ENCODE measurements at places on chromosomes 4 and X. TPM values are rescaled to one million over a fixed set of nuclear protein-coding genes. Genes with fewer than 3 reads are reported as not detected.
A peak's percentile ranks its signal among the peaks of the same experiment; 100 is the strongest.

DNA sequence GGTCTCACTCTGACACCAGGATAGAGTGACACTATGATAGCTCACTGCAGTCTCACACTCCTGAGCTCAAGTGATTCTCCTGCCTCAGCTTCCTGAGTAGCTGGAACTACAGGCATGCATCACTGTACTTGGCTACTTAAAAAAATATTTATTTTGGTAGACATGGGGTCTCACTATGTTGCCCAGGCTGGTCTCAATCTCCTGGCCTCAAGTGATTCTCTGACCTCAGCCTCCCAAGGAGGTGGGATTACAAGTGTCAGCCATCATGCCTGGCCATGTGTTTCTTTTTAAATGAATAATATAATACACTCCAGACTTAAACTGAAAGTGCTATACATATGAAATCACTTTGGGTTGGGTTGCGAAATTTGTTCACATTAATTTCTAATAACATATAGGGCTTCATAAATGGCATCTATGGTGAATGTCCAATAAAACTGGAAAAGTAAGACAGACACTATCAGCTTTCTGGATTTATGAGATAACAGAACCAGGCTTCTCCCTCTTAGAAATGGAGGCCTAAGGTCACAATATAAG lies 48.0 kb downstream of the SEC24D start:
- DNase-seq = no peak

DNA sequence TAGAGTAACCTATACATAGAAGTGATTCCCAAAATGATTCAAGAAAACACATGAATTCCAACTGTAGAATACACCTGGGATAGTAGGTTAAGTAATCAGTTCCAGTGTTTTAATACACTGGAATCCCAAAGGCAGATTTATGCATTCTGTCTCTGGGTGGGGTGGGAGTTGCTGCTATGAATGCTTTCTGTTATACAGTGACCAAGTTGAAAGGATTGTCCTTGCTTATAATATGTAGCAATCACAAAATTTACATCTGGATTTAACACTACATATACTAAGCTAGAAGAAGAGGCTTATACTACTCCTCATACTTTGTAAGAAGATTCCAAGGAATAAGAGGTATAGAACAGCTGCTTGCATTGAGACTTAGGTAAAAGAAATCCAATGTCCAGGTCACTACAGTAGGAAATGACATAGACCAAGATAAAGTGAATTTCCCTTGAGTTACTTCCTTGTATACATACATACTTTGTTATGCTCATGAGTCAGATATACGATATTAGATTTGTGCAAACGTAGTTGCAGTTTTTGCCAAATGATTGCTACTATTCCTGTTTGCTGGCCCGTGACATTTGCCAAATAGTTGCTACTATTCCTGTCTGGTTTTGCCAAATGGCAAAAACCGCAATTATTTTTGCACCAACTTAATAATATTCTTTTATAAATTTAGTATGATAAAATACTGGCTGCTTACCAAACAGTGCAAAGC lies 210.5 kb upstream of the DIAPH2 start:
- no peak for DNase-seq

GRCh38 chr4:185470501-185471195 lies 885 bp downstream of the CCDC110 start:
- peak; percentile 81 for DNase-seq

GRCh38 chr4:40375620-40376019 lies 40.5 kb downstream of the CHRNA9 start:
- no peak for DNase-seq

DNA sequence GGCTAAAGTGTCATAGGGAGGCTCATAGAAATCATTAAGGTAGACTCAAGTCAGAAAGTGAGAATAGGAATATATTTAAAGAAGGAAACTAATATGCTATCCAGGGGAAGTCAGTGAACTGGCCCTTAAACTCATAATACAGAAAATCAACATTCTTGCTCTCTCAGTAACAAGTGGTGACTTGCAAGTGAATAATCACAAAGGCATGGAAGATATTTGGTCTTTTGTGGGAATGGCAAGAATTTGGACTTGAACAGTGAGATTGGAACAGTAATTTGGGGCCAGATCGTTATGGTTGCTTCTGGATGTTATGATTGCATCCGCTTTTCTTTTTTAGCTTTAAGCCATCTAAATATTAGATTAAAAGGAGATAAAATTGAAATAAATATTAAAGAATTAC lies 103.8 kb downstream of the TBC1D19 start:
- no peak for DNase-seq

DNA sequence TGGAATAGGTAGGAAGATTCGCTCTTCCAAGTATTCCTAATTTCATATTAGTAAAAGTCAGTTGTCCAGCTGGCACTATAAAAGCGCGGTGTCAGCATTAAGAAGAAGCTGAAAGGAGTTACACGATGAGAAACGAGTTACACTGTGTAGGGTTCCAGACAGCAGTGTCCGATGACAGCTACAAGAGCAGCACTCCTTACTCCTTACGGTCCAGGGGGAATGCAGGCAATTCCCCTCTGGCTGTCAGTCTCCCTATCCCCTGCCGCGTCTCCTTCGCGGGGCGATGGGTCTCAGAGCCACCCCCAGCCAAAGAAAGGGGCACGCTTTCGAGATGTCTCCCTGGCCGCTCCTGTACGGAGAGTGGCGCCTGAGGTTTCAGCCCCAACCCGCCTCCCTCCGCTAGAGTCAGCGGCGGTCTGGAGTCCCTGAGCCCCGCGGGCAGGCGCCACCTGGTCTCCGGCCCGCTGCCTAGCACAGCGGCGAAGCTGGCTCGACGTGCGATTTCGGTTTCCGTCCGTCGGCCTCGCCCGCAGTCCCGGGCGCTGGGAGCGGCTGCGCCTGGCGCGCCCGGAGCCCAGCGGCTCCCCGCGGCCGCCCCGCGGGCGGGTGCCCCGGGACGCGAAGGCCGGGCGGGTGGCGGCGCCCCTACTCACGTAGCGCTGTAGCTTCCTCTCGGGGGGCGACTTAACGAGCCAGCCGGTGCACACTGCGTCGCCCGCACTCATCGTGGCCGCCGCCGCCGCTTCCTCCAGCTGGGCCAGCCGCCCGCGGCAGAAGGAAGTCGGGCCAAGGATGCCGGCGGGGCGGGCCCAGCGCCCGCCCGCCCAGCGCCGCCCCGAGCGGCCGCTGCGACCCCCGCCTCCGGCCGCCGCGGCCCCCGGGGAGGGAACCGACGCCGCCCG lies at the start of gene GAB3:
Gene GAB3 (minus strand): TSS at position 777 of the 902 bp plus-strand sequence. CDS start 52 bp downstream, at position 725.
- peak; percentile 76 for DNase-seq

DNA sequence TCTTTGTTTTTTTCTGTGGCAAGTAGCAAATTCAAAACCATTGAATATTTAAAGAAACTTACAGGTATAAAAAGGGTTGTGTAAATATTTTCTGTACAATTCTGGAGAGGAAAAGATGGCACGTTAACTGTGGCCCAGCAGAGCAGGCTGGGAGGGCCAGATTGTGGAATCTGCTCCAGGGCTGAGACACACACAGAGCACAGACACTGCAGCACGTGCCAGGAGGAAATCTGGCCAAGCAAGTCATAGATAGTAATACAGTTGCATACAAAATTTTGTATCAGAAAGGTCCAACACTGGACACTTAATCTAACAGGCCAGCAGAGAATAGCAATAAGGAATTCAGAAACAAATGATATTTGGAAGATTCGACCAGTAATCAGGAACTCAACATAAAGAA lies 763.7 kb downstream of the PDHA2 start:
- no peak for DNase-seq

DNA sequence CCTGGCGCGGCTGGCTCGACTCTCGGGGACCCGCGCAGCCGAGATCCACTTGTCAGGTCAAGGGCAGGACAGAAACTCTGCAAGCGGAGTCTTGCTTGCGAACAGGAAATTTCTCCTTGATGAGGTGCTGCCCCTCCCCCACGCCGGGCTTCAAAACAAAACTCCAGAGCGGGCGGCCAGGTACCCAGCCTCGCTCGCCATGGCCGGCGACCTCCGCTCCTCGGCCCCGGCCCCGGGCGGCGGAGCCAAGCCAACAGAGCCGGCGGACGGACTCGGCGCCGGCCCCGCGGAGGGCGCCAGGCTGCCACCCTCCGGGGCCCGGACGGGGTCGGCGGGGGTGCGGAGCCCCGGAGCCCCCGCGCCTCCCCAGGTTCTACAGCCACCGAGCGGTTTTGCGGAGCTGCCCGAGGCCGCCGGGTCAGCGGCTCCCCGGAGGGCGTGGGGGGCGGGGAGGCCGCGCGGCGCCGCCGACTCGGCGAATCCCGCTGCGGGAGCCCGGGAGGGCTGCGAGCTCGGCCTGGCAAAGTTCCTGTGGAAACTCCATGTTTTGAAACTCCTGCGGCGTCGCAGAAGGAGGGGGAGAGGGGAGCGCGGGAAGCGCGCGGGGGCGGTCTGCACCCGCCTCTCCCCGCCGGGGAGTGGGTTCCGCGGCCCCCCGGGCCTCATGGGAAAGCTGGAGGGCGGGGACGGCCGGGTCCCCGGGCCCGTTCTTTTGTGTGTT lies 11.7 kb upstream of the BCOR start:
- DNase-seq = peak; percentile 58

GRCh38 chr4:39102297-39102696 lies 40.3 kb downstream of the KLHL5 start:
- no peak for DNase-seq

GRCh38 chr4:30720661-30721184 lies 554 bp downstream of the PCDH7 start:
- no peak for DNase-seq

DNA sequence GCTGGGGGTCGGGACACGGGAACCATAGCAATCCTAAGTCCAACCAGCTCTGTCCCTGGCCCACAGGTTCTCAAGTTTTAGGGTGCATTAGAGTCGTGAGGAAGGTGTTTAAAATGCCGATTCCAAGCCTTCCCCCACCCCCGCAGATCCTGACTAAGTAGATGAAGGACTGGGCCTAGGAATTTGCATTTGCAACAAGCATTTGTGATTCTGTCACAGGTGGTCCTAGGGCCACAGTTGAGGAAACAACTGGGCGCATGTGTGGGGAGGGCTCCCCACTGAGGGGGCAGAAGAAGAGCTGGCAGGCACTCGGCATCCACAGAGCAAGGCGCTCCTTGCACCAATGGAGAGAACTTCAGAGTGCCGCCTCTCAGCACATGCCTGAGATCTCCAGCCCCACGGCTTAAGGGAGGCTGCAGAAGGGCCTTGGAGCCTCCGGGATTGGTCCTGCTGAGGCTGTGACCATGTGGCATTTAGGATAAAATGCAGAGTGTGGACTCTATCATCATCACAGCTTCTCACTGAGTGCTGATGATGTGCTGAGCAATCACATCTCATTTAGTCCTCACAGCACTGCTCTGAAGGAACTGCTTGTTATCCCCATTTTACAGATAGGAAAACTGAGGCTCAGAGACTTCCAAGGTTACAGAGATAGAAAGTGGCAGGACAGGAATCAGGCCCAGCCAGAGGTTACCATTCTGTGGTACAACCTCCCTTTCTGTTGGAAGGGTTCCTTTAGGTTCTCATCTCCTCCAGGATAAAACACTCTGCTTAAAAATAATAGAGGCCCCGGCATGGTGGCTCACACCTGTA lies 16.7 kb downstream of the SEL1L3 start:
- no peak for DNase-seq

GRCh38 chr4:181007751-181008150 lies 1235.5 kb upstream of the TENM3 start:
- DNase-seq = no peak

- no peak for DNase-seq
These were observed 20.2 kb downstream of the GYG2 start for GRCh38 chrX:2848871-2849301.

DNA sequence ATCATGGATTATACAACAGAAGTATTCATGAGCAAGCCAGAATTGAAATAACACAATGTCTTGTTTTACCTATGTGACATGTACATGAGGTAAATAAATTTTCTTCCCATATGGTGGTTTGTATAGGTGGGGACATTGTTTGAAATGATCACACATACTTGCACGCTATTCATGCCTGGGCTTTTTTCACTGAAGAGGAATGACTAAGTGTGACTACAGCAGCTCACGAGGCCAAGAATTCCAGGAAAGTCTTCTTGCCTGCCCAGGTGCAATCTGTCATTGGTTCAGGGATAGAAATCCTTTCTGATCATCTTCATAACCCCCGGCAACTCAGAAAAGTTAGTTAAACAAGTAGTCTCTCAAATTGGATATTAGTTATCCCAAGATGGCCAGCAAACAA lies 36.3 kb upstream of the AREG start:
- no peak for DNase-seq

DNA sequence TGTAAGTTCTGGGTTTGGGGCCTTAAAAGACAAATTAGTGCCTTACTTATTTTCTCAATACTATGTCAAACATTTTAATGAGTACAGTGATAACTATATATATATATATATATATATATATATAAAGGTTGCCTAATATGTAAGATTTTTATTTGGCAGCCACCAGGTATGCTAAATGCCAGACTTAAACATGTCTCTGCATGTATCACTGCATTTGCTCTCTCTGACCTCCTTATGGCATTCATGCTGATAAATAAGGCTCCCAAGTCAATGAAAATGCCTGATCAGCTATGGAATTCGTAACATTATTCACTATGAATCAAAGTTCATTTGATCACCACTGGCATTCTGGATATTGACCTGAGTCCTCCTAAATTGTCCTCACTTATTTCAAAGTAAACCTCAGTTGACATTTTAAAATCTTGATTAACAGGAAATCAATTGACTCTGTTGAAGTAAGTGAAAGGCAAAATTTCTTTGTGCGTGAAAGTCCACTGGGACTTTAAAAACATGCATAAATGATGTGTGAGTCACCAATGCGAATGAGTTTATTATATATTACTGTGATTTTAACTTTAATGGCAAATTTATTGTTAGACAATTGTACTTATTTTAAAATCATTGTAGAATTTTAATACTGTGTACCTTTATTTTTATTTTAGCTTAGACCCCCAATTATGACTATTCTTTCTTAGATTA lies 29.2 kb upstream of the AREG start:
- DNase-seq = no peak

DNA sequence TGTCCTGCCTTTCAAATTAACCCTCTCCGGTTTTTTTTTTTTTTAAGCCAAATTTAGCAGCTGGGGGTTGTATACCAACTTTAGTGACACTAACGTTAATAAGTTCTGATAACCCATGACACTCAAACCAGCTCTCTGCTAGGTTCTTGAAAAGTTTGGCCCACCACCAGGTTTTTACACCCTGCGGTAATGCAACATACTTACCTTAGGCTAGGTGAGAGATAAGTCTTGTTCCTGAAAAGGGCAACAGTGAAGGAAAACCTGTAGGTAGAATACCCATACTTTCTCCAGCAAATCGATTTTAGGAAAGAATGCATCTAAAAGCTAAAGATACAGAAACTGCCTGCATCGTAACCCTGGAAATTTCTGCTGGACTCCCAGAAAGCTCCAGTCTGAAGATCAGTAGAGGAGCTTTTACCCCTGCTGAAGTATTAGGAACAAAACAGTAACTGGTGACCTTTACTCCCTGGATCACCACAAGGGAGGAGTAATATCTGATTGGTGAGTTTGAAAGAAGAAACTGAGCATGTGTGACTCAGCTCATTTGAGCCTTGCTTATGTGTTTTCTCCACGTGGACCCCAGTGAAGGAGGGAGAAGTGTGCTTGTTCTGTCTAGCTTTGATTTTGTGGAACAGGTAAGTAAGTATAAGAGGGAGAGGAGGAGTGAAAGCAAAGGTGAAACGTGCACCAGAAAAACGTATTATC lies 34.4 kb upstream of the COX18 start:
- DNase-seq = no peak

GRCh38 chrX:55767100-55767499 lies 49.6 kb downstream of the RRAGB start:
- no peak for DNase-seq

MAGEB1 gene
- total RNA-seq = not detected

CDKN2AIP gene
- total RNA-seq = 42.6 TPM

TCP11X2 gene
- total RNA-seq = not detected

KDR gene
- total RNA-seq = not detected

VEGFD gene
- total RNA-seq = not detected

IQCM gene
- not detected for total RNA-seq

SULT1B1 gene
- 0.10 TPM for total RNA-seq

CXCL1 gene
- not detected for total RNA-seq

TMPRSS11B gene
- total RNA-seq = not detected

RENBP gene
- total RNA-seq = 39.2 TPM

Data from B cell (primary cell).